Natural killer cell (primary cell): ENCODE measurements at places on chromosomes 16 and 17. TPM values are rescaled to one million over a fixed set of nuclear protein-coding genes. Genes with fewer than 3 reads are reported as not detected.

GRCh38 chr16:13795131-13795530 lies 124.8 kb upstream of the ERCC4 start:
- no peak for DNase-seq

- DNase-seq = no peak
These were observed 202.1 kb upstream of the PSMD7 start for GRCh38 chr16:74094514-74094913.

DNA sequence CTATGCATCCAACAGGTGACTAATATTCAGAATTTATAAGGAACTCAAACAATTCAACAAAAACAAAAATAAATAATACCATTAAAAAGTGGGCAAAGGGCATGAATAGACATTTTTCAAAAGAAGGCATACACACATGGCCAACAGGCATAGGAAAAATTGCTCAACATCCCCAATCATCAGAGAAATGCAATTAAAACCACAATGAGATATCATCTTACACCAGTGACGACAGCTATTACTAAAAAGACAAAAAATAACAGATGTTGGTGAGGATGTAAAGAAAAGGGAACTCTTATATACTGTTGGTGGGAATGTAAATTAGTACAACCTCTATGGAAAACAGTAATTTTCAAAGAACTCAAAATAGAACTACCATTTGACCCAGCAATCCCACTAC lies 250.4 kb upstream of the N4BP1 start:
- DNase-seq = no peak

NOL3 gene
- total RNA-seq = 1.3 TPM

- DNase-seq = peak; percentile 45
These were observed 61.6 kb downstream of the TIMM22 start for GRCh38 chr17:1058423-1059130.

- no peak for DNase-seq
These were observed 32.2 kb downstream of the SDK2 start for GRCh38 chr17:73612031-73612472.
